ENCODE measurements at places on chromosomes 13 and 19.
A peak's percentile ranks its signal among the peaks of the same experiment; 100 is the strongest.

GRCh38 chr13:23628250-23628649 lies 58.0 kb downstream of the TNFRSF19 start:
- no peak for DNase-seq

DNA sequence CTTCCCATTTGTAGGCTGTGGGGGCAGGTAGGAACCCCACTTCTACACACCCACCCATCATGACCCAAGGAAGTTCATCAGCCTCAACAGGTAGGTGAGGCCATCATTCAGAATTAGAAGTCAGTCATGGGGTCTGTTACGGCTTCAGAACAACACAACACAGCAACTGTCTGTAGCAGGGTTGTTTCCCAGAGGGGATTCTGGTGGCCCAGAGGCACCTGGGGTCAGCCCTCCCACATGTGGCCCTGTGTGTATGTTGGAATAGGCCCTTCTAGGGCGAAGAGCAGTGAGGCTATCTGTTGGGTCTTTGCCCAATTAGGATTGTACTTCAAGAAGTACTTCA lies 3.4 kb downstream of the IGFLR1 start:
- DNase-seq, result no peak

DNA sequence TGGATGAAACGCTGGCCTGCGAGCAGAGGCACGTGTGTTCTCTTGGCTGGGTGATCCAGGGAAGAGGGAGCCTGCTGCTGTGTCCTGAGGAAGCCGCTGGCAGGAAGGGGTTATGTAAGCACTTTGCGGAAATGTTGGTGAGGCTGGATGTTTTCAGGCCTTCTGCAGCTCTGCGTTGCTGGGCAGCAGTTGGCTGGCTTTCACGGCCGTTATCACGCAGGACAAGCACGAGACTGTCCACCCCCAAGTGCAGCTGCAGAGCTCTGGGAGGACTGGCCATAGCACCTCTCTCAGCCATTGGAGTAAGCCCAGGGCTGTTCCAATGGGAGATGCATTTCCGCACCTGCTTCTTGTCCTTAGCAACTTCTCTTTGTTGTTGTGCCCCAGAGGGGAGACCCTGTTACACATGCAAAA lies 146.9 kb upstream of the SOX21 start:
- no peak for DNase-seq

- DNase-seq, result peak; percentile 46
Measured at GRCh38 chr19:32570081-32570785, 10.8 kb upstream of the PDCD5 start.

- no peak for DNase-seq
Measured at GRCh38 chr19:11105014-11105636, 15.9 kb downstream of the LDLR start.

GRCh38 chr13:21668732-21669275 lies 2.1 kb upstream of the FGF9 start:
- no peak for DNase-seq

- no peak for DNase-seq
Measured at GRCh38 chr19:30895946-30896345, 453.3 kb downstream of the TSHZ3 start.

DNA sequence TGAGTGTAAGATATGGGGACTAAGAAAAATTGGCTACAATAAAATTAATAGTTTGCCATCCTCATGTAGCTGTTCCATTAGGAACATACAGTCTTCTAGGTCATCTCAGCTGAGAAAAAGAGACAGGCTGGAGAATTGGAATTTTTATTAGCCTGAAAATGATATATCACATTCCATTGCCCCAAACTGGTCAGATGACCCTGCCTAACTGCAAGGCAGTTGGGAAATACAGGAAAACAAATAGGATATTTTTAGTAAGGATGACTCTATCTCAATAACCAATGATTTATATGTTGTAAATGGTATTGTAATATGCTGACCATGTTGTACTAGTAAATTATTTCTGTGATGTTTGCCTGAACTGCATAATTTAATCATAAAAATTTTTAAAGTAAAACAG lies 673.8 kb downstream of the PCDH9 start:
- no peak for DNase-seq

GRCh38 chr19:5690955-5691821 lies 1.1 kb downstream of the RPL36 start:
- DNase-seq, result peak; percentile 74

GRCh38 chr13:113863524-113864272 lies at the start of gene GAS6:
GAS6 (minus strand) TSS chr13:113864076; CDS start chr13:113863920, 156 bp downstream.
- DNase-seq, result no peak

GRCh38 chr19:3698386-3698950 lies 1.8 kb downstream of the PIP5K1C start:
- no peak for DNase-seq

DNA sequence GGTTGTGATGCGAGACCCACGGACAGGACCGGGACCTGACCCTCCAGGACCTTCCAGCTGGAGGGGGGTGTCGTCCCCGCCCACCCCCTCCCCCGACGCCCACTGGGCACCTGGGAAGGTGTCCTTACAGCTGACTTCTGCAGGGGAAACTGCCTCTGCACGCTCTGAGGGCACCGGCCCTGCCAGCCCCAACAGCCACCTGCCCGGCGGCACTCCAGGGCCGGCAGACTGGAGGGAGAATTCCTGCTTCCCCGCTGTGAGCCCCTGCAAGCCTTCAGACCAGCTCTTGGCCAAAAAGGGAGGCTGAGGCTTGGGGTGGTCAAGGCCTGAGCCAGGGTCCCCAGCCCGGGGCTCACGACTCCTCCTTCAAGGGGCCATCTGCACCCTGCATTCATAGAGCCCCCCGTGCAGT lies 1.2 kb downstream of the CNN2 start:
- peak; percentile 23 for DNase-seq

- DNase-seq, result no peak
Measured at GRCh38 chr13:76795701-76796695, 90.2 kb downstream of the KCTD12 start.

DNA sequence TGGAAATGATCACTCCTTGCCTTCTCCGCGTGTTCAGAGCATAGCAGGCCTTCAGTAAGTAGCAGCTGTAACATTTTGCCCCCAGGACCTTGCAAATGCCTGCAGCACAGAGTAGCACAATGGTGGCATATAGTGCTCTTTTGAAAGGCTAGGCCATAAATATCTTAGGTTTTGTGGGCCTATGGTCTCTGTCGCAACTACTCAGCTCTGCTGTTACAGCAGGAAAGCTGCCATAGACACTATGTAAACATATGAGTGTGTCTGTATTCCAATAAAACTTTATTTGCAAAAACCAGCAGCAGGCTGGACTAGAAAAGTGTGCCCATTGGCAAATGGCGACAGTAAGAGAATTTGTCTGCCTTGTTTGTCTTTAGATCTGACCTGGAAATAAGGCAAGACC lies 9.4 kb downstream of the ITPKC start:
- no peak for DNase-seq

DNA sequence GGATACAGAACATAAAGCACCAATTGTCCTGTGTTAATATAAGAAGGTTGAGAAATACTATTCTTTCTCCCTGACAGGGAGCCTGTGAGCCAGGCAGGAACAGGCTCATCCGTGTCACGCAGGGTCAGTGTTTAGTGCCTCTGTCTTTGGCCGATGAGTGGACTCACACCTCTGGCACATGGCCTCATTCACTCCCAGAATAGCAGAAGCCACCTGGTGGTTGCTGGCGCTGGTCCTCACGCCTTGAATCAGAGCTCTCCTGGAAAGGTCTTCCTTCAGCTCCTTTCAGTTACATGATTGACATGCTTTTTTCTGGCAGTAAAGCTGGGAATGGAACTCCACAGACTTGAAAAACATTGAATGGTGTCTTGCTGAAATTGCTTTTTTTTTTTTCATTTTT lies 28.1 kb upstream of the SIAH3 start:
- DNase-seq, result no peak

- no peak for DNase-seq
Measured at GRCh38 chr19:5074407-5074806, 105.5 kb downstream of the KDM4B start.

- DNase-seq, result no peak
Measured at GRCh38 chr19:889662-890295, 3.2 kb downstream of the MED16 start.

- no peak for DNase-seq
Measured at GRCh38 chr19:33468361-33469170, 53.0 kb downstream of the PEPD start.

DNA sequence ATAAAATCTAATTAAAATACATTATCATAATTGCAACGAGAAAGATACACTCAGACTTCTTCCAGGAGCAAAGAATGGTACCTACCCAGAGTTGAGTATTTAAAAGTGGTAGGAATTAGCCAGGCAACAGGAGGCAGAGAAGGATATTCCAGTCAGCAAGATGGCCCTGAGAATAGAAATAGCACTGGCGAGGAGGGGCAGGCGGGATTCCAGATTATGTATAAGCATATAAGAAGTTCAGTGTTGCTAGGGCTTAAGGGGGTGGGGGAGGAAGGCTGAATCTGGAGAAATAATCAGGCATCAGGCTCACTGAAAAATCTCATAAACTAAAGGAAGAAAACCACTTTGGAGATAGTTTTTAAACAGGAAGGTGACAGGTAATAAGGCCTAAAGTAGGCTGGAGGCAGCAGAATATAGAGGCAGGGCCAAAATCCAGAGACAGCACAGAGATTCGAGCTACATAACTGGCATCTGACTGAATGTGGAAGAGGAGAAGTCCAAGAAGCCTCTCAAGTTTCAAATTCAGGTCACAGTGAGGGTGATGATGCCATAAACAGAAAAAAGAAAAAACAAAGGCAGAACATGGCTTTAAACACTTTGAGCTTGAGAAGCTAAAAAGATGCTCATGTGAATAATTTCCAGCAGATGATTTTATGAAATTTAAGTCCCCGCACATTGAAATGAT lies 7.5 kb downstream of the KPNA3 start:
- no peak for DNase-seq

DNA sequence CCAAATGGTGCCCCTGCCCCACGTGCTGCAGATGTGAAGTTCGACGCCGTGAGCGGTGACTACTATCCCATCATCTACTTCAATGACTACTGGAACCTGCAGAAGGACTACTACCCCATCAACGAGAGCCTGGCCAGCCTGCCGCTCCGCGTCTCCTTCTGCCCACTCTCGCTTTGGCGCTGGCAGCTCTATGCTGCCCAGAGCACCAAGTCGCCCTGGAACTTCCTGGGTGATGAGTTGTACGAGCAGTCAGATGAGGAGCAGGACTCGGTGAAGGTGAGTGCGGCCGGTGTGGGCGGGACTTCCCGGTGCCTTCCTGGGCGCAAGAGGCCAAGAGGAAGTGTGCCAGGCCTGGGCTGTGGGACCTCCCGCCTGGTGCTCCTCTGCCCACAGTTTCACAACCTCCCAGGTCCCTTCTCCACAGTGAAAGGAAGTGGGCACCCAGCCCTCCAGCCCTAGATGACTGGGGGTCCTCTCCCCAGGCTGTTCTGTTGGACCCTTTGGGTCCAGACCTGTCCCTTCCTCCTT lies 14.1 kb upstream of the RELB start:
- DNase-seq, result no peak

GRCh38 chr13:114010401-114011101 lies 36.7 kb upstream of the C13orf46 start:
- no peak for DNase-seq

GRCh38 chr19:51207747-51208146 lies 17.1 kb upstream of the CD33 start:
- no peak for DNase-seq

- peak; percentile 12 for DNase-seq
Measured at GRCh38 chr19:18833849-18834643, 2.3 kb downstream of the UPF1 start.

- no peak for DNase-seq
Measured at GRCh38 chr19:45758921-45759320, 10.1 kb downstream of the SIX5 start.

DNA sequence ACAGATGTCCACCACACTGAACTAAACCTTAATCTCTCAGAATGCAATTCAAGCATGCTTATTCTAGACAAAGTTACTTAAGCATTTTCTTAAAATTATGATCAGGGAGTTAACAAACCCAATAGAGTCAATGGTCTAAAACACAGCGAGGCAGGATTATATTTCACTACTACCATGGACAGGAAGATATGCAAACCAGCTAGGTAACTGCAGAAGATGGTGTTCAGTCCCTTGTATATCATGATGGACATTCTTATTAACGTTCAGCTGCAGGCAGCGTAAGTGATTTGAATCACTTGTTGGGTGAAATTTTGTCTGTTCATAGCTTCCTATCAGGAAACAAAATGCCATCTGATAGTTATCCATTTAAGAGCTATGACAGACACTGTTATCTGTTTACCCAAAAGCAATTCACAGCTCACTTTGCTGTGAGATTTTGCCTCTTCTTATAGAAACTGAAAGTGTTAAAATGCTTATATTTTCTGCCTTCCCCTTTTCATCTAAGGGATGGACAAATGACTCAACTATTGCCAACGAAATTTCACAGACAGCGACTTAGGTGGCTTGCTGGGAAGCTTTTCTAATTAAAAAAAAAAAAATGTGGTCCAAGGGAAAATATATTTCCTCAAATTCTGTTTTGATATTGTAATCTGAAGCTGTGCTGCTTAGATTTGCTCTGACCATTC lies 591.9 kb downstream of the DACH1 start:
- no peak for DNase-seq

GRCh38 chr13:45544520-45544919 lies 71.0 kb downstream of the ERICH6B start:
- DNase-seq, result no peak

GRCh38 chr19:7645163-7645562 lies 8.3 kb downstream of the STXBP2 start:
- no peak for DNase-seq

DNA sequence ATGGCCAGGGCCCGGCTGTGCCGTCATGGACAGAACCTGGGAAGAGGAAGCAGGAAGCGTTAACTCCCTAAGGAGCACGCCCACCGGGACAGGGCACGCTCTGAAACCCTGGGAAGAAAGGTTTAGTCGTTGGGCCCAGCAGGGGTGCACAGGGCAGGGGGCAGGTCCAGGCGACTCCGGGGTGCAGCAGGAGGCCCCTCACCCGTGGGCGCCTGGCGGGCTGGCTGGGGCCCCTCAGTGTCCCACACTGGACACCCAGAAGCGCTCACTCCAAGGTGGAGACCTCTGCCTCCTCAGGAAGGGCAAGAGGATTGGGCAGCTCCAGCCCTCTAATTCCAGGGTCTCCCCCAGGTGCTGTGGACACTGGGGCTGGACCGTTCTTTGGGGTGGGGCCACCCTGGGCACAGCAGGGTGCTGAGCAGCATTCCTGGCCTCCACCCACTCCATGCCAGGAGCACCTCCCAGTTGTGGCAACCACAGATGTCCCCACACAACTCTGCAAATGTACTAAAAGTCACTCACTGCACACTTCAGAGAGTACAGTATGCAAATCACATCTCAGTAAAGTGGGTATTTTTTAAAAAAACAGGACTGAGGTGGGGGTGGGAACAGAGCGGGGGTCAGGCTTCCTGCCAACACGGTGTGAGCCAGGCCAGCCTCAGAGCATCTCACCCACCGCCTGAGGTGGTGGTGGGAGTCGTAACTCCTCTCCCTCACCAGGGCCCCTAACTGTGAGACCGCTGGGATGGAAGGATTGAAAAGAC lies 35.2 kb downstream of the PIP5K1C start:
- no peak for DNase-seq

DNA sequence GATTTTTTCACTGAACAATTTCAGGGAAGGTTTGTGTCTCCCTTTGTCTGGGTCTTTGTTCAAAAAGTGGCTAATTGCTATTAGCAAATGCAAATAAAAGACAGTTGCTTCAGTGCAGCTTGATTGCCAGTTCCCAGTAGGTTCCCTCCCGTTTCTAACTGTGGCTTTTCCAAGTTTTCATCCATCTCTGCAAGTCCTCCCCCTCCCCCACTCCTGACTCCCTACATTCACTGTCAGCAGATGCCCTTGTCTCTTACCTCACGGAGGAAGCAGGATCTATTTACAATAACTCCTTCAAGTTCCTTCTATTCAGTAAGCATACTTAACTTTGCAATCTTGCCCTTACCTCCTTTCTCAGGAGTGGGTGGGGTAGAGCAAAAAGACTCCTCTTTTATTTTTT lies 55.4 kb upstream of the SCEL start:
- DNase-seq, result no peak

- no peak for DNase-seq
Measured at GRCh38 chr13:33073338-33073737, 57.1 kb downstream of the KL start.

All from activated naive CD8-positive, alpha-beta T cell treated with anti-CD3 and anti-CD28 coated beads, Interleukin-2, amount 50 U/mL, for 24 hours (primary cell).